GDM1 (cell line): ENCODE measurements at places on chromosomes 7 and 10.
A peak's percentile ranks its signal among the peaks of the same experiment; 100 is the strongest.

GRCh38 chr7:99789441-99790070 lies 5.6 kb upstream of the CYP3A4 start:
- no peak for DNase-seq

GRCh38 chr7:2477447-2478398 lies 1.5 kb upstream of the GRIFIN start:
- DNase-seq = peak; percentile 96

- no peak for DNase-seq
Measured at GRCh38 chr10:102113956-102114857, 6.0 kb downstream of the LDB1 start.

DNA sequence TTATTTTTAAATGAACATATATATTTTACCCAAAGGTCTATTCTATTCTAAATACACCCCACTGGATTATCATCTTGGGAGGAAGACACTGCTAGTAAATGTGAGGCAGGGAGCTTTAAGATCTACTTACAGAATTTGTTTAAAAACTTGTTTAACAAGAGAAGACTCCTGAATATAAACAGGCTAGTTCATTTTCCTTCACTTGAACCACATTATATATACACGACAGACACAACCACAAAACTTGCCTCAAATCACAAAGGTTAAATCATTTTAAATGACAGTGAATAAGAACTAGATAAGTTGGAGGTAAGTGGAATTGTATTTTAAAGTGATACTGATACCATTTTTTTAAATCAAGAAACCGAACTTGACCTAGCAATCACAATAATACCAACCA lies 109.2 kb downstream of the ATE1 start:
- DNase-seq = no peak

DNA sequence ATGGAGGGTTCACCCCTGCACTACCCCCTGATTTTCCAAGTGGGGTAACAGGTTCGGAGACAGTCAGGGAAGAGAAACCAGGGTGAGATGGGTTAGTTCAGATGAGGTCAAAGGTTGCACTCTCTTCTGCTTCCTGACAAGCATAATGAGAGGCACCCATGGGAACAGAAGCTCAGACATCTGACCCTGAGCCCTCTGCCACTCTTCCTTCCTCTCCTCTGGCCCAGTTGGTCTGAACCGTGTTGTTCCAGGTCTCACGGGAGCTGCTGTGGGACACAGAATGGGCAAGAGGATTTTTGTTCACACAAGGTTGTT lies 38.4 kb downstream of the DNAJB12 start:
- no peak for DNase-seq

GRCh38 chr10:12533151-12533550 lies 183.8 kb downstream of the CAMK1D start:
- DNase-seq = no peak

GRCh38 chr10:98295401-98295811 lies 27.4 kb upstream of the LOXL4 start:
- DNase-seq = no peak

DNA sequence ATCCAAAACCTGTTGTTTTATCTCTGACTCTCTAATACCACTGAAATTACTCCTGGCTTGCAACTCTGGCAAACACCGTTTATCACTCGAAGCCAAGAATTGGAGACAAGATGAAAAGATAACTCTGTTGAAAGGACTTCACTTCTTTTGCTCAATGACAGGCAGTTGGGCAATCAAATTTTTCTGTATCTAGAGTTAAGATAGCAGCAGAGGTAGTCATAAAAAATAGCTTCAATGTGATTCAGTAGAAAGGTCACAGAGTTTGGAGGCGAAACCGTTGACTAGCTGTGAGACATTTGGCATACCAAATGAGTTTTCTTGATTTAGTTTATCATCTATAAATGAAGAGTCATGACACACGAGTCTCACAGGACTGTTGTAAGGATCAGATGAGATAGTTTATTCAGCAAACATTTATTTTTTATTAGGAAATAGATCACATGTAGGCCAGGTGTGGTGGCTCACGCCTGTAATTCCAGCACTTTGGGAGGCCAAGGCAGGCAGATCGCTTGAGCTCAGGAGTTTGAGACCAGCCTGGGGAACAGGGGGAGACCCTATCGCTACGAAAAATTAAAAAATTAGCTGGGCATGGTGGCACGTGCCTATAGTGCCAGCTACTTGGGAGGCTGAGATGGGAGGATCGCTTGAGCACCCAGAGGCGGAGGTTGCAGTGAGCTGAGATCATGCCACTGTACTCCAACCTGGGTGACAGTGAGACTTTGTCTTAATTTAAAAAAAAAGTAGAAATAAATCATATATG lies 23.6 kb downstream of the AKR1B1 start:
- DNase-seq = no peak

DNA sequence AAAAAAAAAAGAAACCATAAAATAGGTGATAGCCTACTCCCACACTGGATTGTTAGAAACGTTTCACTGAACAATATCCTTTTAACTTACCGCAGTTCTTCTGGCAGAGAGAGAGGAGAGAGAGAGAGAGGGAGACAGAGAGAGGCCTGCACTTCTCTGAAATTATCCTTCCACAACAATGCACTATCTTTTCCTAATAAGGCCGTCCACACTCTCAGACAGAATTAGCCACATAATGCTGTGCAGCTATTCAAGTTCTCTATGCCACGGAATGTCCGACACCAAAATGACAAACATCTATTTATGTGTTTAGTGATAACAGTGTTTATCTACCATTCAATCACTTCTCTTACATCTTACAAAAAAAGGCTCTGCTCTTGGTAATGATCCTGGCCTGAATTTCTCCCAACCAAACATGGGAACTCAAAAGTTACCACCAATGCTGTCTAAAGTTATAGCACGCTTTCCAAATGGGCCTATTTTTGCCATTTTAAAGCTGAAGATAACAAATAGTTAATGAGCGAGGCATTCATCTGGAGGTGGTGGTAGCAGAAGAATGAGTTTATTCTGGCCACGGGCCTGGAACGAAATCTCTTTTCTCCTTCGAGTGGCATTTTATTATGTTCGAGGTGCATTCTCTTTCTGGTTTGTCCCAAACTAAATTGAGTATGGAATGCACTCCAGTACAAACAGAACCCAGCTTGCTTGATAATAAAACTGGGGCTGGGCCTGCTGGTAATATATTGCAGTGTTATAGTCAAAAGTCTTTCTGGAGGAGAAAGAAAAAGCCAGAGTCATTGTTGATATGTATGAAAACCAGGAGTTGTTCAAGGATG lies 160.2 kb upstream of the SVIL start:
- DNase-seq = no peak

GRCh38 chr10:51302316-51302715 lies 228.0 kb downstream of the PRKG1 start:
- DNase-seq = no peak

GRCh38 chr7:66557214-66558200 lies 71.2 kb upstream of the KCTD7 start:
- no peak for DNase-seq

DNA sequence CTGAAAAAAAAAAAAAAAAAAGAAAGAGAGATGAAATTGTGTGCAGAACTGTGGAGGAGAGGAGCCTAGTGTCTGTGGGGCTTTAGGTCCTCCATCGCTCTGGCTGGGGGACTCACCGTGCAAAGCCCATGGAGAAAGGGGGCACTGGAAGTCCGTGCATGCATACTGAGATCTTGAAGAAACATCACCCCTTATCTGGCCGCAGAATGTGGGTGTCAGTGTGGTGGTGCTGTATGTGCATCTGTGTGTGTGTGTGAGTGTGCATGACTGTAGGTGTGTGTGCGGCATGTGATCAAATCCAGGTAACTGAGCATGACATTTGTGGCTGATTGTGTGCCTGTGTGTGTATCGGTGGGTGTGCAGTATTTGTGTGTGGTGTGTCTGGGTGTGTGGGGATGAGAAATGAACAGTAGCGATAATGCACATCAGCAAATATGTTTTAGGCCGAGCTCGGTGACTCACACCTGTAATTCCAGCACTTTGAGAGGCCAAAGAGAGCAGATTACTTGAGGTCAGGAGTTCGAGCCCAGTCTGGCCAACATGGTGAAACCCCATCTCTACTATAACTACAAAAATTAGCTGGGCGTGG lies 8.8 kb upstream of the CLDN3 start:
- no peak for DNase-seq

DNA sequence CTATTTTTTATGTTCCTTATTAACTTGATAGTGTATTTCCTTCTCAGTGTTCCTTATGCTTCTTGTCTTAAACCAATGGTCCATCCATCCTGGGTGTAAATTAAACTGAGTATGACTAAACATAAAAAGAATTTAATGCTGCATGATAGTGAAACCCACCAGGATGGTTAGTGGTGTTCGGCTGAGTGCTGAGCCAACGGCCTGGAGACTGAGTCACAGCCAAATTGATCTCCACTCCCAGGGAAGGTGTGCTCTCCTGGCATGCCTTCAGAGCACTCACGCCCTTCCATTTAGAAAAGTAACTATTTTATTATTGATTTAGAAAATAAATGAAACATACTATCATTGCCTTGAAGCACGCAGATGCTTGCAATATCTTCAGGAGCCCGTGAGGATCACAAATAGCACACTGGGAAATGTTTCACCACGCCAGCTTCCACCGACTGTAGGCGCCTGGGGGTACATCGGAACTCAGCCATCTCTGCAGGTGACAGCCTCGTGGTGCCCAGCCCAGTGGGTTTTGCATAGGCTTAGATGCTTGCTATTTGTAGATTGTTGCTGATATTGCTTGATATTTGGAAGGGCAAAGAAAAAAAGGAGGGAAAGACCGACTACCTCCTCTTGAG lies 40.0 kb upstream of the LOXL4 start:
- no peak for DNase-seq

- no peak for DNase-seq
Measured at GRCh38 chr10:80344912-80345311, 11.6 kb downstream of the DYDC1 start.

DNA sequence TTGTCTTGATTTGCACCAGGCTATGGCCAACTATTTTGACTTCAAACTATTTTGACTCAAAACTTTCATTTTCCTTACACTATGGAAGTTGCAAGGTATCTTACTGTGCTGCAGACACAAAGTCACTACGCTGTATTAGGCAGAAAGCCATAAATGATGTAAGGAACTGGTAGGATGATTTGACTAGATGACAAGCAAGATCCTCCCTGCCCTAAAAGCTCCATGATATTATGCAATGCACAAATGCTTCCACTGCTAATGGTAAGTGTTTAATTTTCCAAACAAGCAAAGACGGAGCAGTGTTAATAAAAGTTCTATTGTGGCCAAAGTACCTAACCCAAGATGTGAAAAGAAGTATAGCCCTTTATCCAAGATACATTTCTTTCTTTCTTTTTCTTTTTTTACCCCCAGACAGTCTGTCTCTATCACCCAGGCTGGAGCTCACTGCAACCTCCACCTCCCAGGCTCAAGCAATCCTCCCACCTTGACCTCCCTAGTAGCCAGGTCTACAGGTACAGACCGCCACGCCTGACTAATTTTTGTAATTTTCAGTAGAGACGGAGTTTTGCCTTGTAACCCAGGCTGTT lies 98.2 kb downstream of the ANK3 start:
- no peak for DNase-seq

- no peak for DNase-seq
Measured at GRCh38 chr7:140260352-140261104, 83.7 kb upstream of the KDM7A start.

GRCh38 chr7:45663167-45663921 lies 89.2 kb downstream of the ADCY1 start:
- DNase-seq = no peak

- DNase-seq = no peak
Measured at GRCh38 chr10:104021246-104021645, 54.3 kb downstream of the SLK start.

DNA sequence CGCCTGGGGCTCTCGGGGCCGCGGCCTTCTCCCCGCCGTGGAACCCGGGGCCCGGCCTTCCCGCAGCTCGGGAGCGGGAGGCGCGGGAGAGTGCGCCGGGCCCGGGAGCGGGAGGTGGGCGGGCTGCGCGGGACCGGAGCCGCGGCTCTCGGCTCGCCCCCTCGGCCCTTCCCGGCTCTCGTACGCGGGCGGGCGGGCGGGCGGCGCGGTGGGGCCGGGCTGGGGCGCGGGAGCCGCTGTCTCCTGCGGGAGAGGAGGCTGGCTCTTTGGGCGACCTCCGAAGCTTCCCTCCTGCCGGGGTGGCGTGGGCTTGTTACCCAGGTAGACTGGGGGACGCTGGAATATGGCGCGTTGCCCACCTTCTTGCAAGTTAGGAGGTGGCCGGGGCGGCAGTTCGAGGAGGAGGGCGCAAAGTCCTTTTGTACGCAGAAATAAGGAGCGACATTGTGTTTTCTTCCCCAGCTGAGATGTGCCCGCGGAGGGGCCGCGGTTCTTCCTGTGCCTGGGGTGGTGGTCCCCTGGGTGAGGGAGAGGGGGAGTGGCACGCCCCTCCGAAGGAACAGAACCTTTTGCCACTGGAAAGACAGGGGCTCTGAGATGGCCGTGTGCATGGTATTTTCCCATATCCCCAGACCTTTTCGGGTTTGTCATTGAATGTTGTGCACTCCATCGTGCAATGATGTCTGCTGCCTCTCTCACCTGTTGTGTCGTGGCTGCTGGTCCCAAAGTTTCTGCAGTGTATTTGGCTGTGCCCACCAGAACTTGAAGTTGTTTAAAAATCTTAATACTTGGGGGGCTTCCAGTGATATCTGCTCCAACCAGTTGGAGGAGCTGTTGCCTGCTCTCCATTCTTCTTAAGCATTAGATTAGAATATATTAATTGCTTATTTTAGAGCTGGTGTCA lies 844 bp downstream of the NRF1 start:
- DNase-seq = peak; percentile 20

DNA sequence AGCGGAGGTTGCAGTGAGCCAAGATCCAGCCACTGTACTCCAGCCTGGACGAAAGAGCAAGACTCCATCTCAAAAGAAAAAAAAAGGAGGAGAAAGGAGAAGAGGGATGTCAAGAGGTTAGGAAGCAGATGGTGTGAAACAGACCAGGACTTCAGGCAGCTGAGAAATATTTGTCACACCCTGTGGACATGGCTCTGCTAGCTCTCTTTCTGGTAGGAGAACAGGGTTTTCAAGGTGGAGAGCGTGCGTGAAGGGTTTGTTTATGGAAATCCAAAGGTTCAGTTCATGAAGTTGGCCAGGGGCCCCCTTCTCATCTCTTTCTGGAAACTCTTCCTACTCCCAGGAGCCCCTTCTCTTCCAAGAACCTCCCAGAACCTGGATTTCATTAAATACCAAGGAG lies 110.8 kb upstream of the GALNT17 start:
- no peak for DNase-seq

DNA sequence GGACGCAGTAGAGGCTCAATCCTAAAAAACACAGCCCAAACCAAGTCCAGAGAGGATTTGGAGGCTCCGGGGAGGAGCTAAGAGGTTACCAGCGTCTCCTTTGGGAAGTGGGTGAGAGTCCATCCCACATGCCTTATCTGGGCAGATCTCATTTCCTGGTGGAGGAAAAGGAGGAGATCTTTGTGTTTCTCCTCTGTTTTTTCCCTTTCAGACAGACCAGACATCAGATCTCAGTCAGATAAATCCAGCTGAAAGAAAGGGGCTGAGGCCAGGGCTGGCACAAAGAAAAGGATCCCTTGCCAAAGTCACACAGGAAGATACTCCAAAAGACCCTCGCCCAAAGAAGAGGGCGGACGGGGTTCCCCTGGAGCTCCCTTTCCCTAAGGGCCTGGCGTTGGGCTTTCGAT lies 58.3 kb upstream of the COMTD1 start:
- no peak for DNase-seq

GRCh38 chr7:31106303-31107105 lies 54.4 kb downstream of the ADCYAP1R1 start:
- no peak for DNase-seq

- DNase-seq = no peak
Measured at GRCh38 chr7:135713836-135714470, 14.0 kb downstream of the SLC13A4 start.
